NCI-H2081 (cell line): ENCODE measurements at places on chromosomes 1 and 21.
A peak's percentile ranks its signal among the peaks of the same experiment; 100 is the strongest.

DNA sequence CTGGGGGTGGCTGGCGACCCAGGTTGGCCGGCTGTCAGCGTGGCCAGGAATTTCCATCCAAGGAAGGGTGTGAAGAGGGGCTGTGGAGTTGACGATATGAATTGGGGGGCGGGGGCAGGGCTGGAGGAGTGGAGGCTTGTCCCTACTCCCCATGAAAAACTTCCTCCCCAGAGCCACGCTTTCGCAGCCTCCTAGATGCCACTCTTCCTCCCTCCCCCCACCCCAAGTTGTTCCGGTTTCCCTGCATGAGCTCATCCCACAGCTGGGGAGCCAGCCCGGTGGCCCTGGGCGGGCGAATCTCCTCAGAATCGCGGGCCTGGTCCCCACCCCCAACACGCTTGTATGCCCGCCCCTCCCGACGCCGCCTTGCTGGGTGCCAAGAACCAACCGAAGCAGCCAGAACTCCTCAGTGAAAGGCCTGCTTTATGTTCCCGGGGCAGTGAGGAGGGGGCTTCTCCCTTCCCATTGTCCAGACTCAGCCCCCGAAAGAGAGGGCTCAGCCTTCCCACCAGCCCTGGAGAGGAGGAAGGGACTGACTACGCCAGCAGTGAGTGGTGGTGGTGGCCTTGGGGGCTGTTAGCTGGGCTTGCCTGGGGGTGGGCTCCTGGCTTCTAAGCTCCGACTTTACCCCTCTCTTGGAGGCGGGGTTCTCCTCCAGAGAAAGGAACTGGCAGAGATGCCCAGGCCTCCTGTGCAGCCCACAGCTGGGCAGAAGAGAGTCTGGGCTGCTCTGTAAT is 1.8 kb upstream of the CSMD2 start:
- no peak for DNase-seq

- no peak for DNase-seq
Measured at GRCh38 chr1:206706806-206707366, 22.2 kb downstream of the MAPKAPK2 start.

DNA sequence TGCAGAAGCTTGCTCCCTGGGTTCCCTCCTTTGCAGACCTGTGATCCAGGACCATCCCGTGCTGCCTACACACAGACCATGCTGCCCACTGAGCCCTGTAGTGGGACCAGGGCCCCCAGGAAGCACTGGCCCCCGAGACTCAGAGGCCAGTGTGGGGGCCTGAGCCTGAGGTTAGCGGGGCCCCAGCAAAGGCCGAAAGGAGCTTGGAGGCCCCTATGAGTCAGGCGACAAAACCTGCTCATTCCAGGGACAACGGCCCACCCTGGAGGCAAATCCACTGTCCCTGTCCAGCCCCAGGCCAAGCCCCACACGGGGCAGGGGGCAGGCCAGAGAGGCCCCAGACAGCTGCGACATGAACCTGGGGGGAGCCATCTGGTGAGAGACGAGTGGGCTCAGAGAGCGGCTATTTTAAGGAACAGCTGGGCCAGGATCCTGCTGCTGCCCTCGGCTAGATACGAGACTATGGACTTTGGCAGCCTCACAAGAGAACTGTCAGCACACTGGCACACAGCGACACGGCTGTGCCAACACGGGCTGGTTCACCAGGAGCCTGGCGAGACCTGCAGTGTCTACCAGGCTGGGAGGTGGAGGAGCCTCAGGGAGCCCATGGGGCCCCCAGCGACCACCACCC is 74.7 kb downstream of the ARHGEF16 start:
- DNase-seq, result no peak

DNA sequence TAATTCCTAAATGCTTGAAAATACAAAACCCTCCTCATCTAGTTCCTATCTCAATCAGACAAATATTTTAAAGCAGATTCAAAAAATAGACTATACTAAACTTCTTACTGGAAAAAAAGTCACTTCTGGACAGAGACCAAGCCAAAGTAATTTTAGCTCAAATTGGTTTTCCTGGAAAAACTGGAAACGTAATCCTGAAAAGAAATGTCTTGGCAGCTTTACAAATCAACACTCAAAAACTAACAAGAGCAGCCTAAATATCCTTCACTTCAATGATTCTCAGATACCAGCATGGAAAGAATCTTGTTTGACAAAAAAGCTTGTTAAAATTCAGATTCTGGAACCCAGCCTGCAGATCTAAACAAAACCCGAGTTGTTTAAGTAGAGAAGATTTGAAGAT is 9.1 kb upstream of the GPR88 start:
- no peak for DNase-seq

- no peak for DNase-seq
Measured at GRCh38 chr1:84488107-84488506, 9.0 kb downstream of the RPF1 start.

- DNase-seq, result no peak
Measured at GRCh38 chr1:9721606-9722377, 70.3 kb downstream of the PIK3CD start.

DNA sequence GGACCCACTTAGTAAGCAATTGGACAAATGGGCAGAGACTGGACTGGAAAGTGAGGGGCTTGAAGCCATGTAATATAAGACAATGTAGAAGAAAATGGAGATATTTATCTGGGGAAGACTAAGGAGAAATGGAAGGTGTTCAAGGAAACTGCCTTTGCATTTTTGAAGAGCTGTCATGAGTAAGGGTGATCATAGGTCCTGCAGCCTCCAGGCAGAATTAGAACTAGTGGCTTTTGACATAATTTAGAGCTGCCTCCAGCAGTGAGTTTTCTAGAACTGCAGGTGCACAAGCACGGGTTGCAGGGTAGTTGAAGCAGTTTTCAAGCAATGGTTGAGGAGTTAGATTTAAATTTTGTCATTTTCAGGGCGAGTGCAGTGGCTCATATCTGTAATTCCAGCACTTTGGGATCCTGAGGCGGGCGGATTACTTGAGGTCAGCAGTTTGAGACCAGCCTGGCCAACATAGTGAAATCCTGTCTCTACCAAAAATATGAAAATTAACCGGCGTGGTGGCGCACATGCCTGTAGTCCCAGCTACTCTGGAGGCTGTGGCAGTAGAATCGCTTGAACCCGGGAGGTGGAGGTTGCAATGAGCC is 3.7 kb upstream of the CDC14A start:
- no peak for DNase-seq

- peak; percentile 4 for DNase-seq
Measured at GRCh38 chr1:76770979-76771378, 96.3 kb upstream of the ST6GALNAC5 start.

- DNase-seq, result no peak
Measured at GRCh38 chr1:227416156-227416830, 98.0 kb upstream of the CDC42BPA start.

GRCh38 chr1:115867216-115867615 is 26.3 kb upstream of the NHLH2 start:
- no peak for DNase-seq

DNA sequence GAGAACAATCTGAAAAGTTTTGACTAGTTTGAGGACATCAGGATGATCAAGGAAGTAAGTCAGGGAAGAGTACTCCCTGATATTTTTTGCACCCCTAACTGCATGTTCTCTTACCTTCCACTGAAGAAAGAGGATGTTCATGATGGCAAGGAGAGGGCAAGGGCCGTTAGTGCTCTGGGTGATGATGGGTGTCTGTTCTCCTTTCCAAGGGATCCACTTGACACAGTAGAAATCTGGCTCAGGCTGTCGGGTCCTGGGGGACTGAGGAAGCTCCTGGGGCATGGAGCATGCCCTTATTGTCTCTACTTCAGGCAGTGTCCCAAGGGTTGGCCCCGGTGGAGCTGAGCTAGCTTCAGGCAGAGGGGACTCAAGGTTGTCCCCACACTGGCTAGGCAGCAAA is 4.7 kb downstream of the MINDY1 start:
- no peak for DNase-seq

GRCh38 chr1:199956005-199956404 is 71.5 kb upstream of the NR5A2 start:
- DNase-seq, result no peak

- no peak for DNase-seq
Measured at GRCh38 chr1:234997896-234998741, 130.5 kb downstream of the TOMM20 start.

DNA sequence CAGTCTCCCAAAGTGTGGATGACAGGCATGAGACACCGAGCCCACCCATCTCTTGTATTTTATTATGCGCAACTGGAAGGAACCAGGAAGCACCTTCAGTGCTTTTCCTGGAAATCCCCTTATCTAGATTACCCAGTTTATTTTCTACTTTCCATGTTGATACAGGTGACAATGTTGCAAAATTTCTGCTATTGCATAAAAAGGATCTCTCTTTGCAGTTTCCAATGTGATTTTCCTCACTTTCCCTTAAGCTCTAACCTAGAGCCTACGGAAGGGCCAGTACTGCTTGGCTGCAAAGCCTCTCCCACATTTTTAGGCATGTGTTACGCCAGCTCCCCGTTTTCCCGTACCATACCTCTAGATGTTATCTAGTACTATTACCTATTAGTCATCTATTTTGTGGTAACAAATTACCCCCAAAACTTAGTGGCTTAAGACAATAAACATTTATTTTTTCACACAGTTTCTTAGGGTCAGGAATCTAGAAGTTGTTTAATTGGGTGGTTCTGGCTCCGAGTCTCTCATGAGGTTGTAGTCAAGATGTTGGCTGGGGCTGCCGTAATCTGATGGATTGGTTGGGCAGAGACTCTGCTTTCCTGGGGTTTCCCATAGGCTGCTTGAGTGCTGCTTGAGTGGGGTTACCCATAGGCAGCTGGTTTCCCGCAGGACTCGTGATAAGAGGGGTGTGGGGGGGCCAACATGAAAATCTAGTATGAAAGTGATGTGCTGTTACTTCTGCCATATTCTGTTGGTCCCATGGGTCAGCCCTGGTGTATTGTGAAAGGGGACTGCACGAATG is 131.5 kb upstream of the HNRNPU start:
- no peak for DNase-seq

- no peak for DNase-seq
Measured at GRCh38 chr1:229283183-229283611, 12.3 kb downstream of the RAB4A start.

DNA sequence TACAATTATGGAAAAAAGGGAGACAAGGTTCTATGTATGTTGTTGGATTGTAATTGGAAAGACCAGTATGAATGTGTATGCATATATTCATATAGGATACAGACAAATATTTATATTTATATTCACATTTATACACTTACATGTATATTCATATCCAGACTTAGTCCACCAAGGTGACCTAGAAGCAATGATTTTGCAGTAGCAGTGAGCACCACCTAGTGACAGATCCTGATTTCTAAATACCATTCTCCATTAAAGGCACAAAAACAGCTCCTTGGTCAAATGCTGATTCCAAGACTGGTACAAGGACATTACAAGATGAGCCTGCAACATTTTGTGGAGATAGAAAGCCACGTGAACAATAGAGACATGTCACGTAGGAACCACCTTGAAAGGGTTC is 153.4 kb downstream of the SDCCAG8 start:
- peak; percentile 38 for DNase-seq

GRCh38 chr1:94672001-94672400 is 130.4 kb upstream of the F3 start:
- no peak for DNase-seq

DNA sequence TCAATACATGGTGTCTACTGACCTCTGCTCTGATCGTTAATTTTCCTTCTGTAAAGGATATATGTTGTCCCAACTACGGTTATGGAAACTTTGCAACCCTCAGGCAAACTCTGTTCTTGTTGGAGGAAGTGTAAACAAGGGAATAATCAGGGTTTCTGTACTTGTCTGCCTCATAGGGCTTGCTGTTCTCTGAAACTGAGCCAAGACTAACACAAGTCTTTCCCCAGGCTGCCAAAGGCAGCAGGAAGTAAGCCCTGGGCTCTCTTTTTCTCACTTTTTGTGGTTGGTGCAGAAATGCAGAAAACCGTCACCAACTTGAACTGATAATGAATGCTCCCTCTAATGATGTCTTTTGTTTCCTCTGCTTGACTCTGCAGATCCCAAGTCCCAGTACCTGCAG is 7.6 kb downstream of the CYP4X1 start:
- no peak for DNase-seq

DNA sequence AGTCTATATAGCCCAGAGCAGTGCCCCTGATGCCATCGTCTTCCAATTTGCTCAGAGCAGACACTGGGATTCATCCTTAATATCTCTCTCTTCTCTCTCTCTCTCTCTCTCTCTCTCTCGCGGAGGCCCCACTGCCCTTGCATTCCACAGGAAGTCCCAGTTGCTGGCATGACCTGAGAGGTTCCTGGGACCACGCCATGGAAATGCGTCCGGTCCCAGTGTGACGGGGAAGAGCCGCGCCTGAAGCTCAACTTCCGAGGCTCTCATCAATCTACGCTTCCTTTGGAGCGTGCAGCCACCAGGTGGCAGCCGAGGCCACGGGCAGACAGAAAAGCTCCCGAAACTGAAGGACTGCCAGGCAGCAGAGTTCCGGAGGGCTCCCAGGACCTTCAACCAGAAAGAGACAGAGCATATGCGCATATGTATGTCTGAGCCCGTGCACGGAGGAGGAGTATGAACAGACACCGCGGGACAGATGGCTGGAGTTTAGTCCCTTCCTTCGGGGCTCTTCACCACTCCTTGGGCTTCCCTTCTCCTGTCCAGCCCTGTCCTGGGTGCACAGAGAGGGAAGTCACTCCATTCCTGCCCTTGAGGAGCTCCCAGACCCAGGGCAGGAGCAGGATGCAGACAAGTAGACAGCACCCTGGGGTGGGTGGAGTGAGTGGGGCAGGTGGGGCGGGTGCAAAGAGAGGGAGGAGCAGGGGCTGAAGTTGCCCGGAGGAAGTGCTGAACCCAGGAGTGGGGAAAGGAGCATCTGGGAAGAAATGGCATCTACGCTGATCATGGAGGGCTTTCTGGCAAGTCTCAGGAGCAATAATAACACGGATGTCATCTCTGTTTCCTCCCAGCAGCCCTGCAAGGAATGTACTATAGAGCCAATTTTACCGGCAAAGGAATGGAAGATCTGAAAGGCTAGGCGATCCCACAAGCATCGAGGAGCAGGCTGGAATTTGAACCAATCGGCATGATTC is 10.5 kb downstream of the PDZK1IP1 start:
- DNase-seq, result peak; percentile 92

DNA sequence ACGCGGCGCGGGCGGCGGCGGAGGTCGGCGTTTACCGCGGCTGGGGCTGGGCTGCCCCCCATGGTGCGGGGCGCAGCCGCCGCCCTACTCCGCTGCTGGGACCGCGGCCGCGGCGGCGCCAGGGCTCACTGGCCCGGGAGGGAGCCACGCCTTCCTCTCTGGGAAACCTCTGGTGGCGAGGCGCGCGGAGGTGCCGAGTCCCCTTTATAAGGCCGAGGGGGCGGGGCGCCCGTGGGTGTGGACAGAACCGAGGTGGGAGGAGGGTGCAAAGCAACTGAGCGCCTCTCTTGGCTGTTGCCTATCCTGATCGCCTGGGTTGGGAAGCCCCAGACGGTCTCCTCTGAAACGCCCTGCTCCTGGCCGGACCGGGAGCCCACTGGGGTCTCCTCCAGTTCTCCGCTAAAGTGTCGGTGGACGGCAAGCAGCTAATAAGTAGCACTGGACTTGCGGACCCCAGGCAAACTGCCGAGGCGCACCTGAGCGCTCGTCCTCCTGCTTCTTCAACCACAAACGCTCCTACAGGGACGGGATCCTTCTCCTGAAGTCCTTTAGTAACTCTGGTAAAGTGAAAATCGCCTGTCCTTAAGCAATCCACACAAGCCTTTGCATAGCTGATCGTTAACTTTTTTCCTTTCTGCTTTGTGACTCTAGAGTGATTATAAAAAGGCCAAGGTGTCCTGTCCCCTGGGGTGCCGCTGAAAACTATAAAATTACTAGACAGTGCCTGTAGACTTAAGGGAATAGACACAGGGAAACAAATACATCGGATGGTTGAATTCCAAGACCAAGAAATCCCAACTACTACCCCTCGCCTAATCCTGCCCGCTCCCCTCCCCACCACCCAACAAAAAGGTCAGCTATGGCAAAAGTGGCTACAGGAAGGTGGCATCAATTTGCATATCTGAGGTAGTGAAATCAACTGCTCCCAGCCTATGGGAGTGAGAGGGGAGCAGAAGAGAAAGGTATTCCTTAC is at the start of gene PTGER3:
Gene PTGER3 (minus strand): TSS at position 182 of the 973 bp plus-strand sequence. CDS start 239 bp downstream, outside the sequence.
- DNase-seq, result peak; percentile 38
